Jurkat, Clone E6-1 (cell line): ENCODE measurements at places on chromosomes 4 and X.
A peak's percentile ranks its signal among the peaks of the same experiment; 100 is the strongest.

- no peak for DNase-seq
These were observed 15.6 kb downstream of the RPGR start for GRCh38 chrX:38311743-38312142.

GRCh38 chr4:102614801-102615200 is 113.6 kb downstream of the NFKB1 start:
- no peak for DNase-seq

- no peak for DNase-seq
These were observed 305.5 kb downstream of the RAB28 start for GRCh38 chr4:13178621-13179020.

- DNase-seq, result no peak
These were observed 59.5 kb upstream of the FGF13 start for GRCh38 chrX:138771047-138771446.

DNA sequence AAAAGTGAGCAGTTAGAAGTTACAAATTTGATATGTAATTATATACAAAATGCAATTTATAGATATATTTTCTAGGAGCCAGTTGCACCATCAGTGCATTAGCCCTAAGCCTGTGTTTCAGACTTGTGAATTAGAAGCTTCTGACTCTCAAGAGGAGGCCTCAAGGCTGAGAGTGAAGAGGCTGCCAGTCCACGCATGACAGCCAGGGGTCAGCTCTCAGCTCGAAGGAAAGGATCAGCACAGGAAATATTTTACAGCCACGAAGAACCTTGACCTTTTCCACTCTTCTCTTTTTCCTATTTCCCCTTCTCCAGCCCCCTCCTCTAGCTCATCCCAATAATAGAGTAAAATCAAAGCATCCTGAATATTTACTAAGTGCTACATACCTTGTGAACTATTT is 642.4 kb downstream of the TRIML1 start:
- DNase-seq, result no peak

GRCh38 chr4:180564026-180564425 is 1679.2 kb upstream of the TENM3 start:
- DNase-seq, result no peak

GRCh38 chr4:1572964-1573720 is 111.0 kb downstream of the FAM53A start:
- DNase-seq, result no peak

DNA sequence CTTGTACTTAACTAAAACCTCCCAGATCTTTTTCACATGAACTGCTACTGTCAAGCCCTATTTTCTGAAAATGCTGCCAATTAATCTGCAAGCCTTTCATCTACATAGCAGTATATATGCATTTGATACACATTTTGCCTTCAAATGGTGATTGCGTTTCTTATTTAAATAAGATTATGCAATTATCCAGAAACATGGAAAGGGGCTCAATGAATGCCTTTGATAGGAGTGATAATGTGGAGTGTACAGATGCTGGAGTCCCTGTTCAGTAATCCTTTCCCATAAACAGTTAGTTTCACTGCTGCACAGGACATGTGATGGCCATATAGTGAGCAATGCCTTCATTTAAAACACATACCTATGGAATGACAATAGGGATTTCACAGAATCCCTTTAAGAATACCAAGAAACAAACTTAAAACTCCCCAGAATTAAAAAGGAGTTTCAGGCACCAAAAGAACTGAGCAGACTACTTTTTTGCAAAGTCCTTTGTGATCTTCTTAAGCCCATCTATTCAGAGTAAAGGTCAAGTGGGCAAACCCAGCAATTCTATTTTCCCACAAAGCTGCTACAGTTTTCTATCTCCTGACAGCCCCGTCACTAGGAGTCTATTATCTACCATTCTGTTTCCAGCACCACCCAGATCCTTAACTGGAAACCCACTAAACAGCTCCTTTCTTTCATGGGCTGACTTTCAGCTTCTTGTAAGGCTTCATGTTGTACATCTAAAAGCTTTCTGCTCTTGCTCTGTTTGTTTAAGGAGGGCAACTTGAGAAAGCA is 120.3 kb downstream of the UNC5C start:
- DNase-seq, result no peak

GRCh38 chrX:13937370-13938050 is 92.2 kb downstream of the GEMIN8 start:
- DNase-seq, result no peak

DNA sequence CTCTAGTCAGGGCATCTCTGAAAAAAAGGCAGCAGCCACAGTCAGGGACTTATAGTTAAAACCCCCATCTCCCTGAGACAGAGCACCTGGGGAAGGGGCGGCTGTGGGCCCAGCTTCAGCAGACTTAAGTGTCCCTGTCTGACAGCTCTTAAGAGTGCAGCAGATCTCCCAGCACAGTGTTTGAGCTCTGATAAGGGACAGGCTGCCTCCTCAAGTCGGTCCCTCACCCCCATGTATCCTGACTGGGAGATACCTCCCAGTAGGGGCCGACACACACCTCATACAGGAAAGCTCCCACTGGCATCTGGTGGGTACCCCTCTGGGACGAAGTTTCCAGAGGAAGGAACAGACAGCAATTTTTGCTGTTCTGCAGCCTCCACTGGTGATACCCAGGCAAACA is 129.0 kb downstream of the ANXA5 start:
- DNase-seq, result no peak

GRCh38 chr4:91198951-91199350 is 1071.8 kb downstream of the CCSER1 start:
- DNase-seq, result no peak

- peak; percentile 75 for DNase-seq
These were observed at the start of gene HPGD for GRCh38 chr4:174522183-174523024. HPGD (minus strand) TSS chr4:174522488; CDS start chr4:174522451, 37 bp downstream.
